ENCODE measurements at places on chromosomes 1 and 21.
A peak's percentile ranks its signal among the peaks of the same experiment; 100 is the strongest.

DNA sequence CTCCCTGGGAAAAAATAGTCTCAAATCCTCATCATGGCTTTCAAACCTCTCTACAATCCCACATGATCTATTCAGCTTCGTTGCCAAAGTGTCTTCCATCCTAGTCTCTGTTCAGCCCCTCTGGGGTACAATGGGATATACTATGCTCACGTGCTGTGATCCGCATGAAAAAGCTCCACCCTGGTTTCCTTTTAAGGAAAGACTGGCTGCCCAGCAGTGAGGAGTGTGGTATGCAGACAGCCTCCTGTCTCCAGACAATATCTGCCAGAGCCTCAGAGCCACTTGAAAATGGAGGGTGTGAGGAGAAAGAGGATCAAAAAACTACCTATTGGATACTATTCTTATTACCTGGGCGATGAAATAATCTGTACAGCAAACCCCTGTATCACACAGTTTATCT is 194.5 kb downstream of the LHX8 start:
- DNase-seq, result no peak

DNA sequence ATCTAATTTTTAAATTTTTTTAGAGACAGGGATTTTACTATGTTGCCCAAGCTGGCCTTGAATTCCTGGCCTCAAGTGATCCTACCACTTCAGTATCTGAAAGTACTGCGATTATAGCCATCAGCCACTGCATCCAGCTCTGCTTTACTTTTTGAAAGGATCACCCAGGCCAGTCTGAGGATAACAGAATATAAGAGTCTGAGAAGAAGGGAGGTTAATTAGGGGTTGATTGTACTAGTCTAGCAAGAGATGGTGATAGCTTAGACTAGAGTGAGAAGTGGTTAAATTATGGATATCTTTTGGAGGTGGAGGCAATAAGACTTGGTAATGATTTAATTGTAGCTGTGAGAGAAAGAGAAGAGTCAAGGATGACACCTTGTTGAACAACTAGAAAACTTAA is 32.2 kb downstream of the PHACTR4 start:
- no peak for DNase-seq

DNA sequence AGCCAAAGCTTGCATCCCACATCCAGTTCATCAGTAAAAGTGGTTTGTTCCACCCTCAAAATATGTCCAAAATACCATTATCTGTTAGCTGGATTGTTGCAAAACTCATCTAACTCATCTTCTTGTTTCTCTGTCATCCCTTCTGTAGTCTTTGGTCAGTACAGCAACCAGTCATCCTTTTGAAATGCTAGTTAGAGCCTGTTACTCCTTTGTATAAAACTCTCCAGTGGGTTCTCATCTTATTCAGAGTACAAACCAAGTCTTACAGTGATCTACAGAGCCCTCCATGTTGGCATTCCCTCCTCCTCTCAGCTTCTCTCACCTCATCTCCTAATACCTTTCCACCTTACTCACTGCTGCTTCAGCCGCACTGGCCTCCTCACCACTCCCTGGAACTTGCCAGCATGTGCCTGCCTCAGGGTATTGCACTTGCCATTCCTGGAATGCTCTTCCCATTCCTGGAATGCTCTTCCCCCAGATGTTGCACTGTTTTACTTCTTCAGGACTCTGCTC is 70.6 kb downstream of the LAMC1 start:
- no peak for DNase-seq

- no peak for DNase-seq
Observed at GRCh38 chr1:64508629-64509028, 38.7 kb downstream of the CACHD1 start.

GRCh38 chr1:114105421-114105979 is 48.2 kb downstream of the SYT6 start:
- no peak for DNase-seq

- DNase-seq, result no peak
Observed at GRCh38 chr1:149966405-149966804, 29.7 kb upstream of the MTMR11 start.

DNA sequence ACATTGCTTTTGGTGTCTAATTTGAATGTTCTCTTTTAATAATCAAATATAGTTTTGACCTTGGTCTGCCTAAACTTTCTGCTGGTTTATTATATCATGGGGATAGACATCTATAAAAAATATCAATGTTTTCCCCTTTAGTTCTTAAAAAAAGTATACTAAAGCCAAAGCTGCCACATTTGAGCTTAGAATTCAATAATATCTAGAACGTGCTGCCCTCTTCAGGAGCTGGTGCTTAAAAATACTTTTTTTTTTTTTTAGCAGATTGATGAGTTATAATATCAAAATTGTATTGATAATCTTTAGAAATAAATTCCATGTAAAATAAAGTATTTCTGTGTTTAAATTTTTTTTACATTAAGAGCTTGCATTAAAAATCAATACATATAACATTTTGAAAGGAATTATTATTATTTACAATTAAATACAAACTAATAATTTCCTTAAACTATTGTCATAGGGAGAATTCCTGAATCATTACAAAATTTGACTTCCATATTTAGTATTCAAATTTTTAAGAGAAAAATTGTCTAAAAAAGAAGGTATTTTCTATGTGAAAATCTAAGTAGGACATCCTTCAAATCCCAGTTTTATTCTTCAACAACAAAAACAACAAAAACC is 40.1 kb upstream of the ADGRL2 start:
- no peak for DNase-seq

DNA sequence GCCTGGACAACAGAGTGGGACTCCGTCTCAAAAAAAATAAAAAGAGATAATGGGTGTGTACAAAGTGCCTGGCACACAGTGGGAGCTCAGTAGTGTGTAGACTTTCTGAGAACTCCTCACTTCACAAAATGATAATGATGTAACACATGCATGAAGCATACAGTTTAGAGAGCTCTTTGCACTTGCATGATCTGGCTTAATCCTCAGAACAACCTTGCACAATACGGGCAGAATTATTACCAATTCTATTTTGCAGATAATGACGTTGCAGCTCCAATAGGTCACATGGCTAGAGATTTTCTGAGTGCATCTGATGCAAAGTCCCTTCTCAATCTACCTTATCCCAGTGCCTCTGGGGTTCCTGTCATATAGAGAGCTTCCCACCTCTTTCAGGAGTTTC is 71.4 kb downstream of the CD247 start:
- no peak for DNase-seq

DNA sequence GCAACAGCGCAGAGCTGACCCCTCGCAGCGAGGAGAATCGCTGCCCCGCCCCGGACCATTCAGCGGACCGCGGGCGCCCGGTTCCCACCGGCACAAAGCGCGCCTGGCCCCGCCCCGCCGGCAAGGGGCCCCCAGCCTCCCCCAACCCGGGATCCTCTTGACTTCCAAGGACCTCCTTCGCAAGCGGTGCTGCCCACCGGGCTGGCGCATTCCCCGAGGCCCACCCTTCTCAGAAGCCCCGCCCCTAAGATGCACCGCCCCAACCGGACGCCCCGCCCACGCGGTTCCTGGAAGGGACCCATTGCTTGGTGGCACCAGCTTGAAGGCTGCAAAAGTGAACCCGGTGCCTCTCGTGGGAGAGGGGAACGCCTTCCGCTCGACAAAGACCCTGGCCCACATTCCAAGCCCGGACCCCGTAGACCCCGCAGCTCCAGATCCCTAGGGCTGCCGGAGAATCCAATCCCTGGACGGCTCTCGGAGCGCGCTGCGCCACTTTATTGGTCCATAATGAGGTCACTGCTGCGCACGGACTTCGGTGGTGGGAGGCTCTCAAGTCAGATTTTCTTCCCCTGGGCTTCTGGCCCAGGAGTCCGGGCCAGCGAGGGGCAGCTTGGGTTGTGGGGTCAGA is 2.0 kb downstream of the HES3 start:
- peak; percentile 50 for DNase-seq

DNA sequence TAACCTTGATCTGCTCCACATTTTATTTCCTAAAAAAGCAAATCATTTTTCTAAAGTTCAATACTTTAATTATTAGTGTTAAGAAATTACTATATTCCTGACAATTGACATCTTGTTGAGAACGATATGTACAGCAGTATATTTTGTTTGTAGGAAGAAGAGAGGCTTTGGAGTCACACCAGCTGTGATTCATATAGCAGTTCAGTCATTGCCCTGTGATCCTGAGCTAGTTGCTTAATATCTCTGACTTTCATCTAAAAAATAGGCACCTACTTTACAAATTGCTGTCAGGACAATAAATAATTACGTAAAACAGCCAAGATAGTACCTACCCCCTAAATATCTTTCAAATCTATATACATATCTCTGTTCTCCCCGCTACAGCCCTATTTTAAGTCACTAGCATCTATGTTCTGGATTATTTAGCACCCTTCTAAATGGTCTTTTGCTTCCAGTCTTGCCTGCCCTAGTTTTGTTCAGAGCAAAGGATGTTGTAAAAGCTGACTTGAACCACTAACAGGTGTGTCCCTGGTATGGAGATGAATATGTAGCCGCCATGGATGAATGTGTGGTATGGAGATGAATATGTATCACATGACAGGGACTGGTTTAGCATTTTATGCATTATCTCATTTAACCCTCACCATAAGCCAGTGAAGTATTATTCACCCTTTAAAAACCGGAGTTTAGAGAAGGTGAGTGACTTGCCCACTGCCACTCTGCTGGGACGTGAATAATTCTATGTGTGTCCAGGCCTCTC is 42.2 kb downstream of the RNF220 start:
- no peak for DNase-seq

GRCh38 chr1:170720661-170721060 is 56.7 kb downstream of the PRRX1 start:
- DNase-seq, result no peak

DNA sequence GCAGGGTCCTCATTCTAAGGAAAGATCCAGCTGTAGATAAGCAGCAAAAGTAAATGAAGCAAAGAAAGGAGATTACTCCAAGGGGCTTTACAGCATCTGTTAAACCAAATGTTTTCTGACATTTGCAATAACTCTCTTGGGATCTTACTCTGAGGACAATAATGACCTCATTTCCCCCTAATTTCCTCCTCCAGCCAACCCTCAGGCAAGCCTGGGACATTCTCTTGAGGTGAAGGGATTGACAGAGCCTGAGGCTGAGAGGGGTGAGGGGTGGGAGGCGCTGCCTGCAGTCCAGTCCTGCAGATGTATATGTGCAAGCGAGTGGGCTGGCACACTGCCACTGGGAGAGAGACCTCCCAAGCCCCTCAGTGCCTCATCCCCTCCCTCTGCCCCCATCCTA is 40.5 kb upstream of the NEK2 start:
- DNase-seq, result no peak

- DNase-seq, result peak; percentile 19
Observed at GRCh38 chr1:40625076-40625475, 40.4 kb downstream of the RIMS3 start.

GRCh38 chr1:230863449-230863848 is 4.9 kb downstream of the C1orf198 start:
- DNase-seq, result no peak

GRCh38 chr21:36749935-36750575 is 51.1 kb downstream of the SIM2 start:
- DNase-seq, result no peak

GRCh38 chr1:45508295-45509151 is 8.4 kb downstream of the MMACHC start:
- no peak for DNase-seq

DNA sequence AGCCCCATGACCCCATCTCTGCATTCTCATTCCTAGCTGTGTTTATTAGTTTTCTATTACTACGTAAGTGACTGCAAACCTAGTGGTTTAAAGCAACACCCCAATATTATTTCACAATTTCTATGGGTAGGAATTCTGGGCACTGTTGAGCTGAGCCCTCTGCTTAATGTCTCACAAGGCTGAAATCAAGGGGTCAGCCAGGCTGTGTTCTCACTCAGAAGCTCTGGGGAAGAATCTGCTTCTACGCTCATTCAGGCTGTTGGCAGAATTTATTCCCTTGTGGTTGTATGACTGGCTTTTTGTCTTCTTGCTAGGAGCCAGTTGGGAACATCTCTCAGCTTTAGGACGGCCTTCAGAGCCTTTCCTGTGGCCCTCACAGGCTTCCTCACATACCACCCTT is 181.0 kb downstream of the GIPC2 start:
- no peak for DNase-seq

- no peak for DNase-seq
Observed at GRCh38 chr1:197844651-197845050, 57.8 kb upstream of the C1orf53 start.

DNA sequence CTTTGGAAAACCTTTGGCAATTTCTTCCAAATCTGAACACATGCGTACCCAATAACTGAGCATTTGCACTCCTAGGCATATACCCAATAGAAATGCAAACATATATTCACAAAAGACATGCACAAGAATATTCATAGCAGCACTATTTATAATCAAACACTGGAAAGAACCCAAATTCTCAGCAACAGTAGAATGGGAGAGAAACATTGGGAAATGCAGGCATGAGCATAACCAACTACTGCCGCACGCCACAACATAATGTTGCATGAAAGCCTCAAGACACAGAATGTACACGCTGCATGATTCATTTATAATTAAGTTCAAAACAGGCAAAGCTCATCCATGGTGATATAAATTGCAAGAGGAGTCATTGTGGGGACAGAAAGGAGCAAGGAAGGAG is 69.5 kb upstream of the FBXO28 start:
- no peak for DNase-seq

DNA sequence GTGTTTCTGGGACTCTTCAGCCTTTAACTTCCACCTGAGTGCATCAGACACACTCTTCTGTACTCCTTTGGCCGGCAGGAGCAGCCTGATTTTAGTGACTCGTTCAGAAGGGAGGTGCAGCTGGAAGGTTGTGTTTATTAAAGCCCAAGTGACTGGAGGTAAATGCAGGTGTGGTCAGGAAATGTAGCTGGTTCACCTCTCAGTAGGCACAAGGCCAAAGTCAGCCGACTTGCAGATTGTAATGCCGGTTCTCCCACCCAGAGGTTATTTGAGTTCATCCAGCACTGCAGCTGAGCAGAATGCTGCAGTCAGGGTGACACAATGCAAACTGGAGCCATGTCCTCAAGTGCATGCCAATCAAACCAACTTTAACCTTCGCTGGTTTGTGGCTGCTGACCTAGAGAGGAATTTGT is 91.5 kb downstream of the SPATA46 start:
- DNase-seq, result no peak

DNA sequence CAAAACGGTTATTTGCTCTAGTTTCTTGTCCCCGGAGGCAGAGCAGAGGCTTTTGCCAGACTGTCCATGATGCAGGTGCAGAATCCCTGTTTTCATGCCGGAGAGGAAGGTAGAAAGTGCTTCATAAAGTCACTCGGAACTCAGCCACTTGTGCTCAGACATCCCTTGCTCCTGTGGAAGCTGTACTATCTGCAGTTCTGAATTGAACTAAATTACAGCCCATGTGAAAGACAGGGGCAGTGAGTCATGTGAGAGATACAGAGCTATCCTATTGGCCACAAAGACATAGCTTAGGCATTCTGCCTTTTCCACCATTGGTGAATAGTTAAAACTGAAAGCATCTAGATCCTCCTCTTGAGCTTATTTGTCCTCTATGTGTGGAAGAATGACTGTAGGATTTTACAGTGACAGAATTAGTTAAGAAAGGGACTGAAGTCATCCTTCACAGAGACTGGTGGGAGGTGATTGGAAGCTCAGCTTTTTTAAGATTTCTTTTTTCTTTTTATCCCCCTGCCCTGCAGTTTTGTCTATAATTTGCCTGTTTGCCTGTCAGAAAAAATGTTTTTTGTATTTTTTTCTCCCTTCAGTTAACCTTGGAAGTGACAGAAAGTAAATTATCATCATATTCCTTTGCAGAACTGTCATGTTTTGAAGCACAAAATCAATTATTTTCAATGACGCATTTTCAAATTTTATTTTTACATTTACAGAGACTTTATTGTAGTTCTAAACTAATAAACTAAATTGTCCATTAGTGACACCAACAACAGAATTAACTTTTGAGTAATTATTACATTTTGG is 298.6 kb downstream of the PTPRC start:
- peak; percentile 77 for DNase-seq

- DNase-seq, result no peak
Observed at GRCh38 chr1:240244968-240245628, 153.4 kb downstream of the FMN2 start.

Measured in CD4-positive, alpha-beta T cell treated with Interleukin-10 for 1 hour (primary cell).